Kasumi-1 (cell line): ENCODE measurements at places on chromosomes 11 and 22.

DNA sequence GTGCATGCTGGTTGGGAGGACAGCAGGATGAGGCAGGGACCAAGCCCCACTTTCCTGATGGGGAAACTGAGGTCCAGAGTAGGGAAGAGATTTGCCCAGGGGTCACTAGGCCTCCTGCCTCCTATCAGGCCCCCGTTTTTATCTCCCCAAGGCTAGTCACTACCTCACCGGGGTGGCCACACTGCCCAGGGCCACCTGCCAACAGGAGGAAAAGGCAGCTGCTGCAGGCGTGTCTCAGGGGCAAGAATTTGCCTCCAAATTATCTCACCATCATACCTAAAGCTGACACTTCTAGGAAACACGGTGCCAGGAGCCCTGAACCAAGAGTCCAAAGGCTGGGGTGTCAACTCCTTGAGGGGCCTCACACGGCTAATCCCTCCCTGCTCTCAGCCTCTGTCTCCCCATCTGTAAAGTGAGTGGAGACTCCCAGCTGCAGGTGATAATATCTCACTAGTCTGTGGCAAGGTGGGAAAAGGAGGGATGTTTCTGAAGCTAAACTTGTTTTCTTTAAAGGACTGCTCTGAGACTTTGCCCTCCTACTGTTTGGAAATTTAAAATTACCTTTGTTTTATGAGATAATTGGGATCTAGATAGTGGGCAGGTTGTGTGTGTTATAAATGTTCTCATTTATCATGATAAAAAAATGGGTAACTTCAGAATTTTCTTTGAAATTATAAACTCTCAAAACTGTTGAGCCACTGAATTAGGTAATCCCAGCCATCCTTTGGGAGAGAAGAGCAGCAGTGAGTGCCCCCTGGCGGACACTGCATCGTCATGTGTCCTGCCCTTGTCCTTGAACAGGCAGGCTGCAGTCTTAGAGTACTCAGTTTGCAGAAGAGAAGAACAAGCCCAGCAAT is 60.0 kb downstream of the MYO7A start:
- peak; percentile 83 for DNase-seq

DNA sequence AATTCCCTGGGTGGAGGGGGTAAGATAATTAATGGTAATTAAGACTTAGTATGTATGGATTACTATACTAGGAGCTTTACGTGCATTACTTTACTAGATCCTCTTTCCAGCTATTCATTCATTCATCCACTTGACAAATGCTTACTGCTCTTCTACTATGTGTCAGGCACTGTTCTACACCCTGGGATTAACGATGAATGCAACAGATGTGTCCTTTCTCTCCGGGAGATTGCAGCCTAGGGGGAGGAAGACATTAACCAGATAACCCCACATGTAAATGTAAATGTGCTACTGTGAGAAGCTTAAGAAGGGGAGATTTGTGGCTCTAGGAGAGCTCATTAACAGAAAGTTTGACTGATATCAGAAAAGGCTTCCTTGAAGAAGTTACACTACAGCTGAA is 1.7 kb downstream of the ANKK1 start:
- DNase-seq: no peak

DNA sequence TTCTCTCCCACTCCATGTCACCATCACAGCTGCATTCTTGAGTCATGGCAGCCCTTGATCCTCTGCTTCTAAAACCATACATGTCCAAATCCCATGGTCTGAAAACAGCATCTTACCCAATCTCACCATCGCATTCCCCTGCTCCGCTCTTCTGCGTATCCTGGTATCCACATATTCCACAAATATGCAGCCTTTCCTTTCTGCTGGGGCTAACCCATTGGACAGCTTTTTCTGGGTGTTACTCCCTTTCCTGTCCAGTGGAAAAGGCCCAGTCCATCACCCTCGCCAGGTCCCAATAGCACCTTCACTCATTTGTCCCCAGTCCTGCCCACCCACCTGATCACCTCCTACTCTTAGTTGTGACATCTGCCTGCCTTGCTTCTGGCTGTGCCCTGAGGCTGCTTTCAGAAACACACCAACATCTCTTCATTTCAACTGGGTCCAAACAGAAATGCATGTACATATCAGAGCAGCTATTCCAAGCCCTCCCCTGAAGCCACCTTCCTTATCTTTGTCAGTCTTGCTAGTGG is 237.6 kb upstream of the TBCEL start:
- no peak for DNase-seq

- DNase-seq: no peak
These were observed 87.7 kb upstream of the OPCML start for GRCh38 chr11:133619973-133620372.

DNA sequence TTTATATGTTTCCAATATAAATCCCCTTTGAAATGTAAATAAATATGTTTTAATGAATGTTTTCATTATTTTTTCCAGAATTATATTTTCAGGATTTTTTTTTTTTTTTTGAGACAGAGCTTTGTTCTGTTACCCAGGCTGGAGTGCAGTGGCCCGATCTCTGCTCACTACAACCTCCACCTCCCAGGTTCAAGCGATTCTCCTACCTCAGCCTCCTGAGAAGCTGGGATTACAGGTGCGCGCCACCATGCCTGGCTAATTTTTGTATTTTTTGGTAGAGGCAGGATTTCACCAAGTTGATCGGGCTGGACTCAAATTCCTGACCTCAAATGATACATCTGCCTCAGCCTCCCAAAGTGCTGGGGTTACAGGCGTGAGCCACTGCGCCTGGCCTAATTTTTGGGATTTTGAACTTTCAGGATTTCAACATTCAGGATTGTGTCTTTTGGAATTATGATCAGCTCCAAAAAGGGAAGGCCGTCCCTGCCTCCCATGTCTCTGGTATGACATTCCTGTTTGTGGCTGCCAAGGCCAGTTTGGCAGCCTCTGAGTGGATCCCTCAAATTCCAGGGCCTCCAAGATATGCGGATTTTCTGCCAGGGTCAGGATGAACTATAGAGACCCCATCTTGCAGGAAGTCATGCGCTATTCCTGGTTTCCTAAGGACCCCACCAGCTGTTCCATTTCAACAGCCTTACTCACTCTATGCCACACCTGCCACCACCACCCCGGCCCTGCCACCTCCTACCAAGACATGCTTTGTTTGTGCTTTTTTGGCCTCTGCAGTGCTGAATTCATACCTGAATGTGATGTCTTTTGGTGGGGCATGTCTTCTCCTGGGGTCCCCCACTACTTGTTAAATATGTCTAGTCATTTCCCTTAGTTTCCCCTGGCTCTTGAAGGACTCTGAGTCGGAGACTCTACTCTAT is 21.9 kb upstream of the TMPRSS4 start:
- no peak for DNase-seq

- no peak for DNase-seq
These were observed 482.5 kb upstream of the FAT3 start for GRCh38 chr11:91742155-91742554.

DNA sequence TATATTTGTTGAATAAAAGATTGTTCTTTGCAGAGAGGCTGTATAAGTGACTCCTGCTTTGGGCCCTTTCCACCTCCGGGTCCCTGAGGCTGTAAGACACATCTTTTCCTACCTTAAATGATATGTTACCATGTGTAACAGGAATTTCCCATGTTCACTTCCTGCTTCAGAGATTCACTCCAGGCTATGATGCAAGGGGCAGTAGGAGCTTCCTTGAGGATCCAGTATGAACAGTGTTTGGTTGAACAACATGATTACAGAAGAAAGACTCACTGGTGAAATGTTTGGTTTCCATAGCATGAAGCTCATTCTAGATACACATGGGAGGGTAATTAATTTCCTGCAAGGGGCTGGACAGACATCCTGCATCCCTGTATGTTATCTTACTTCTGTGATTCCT is 25.6 kb upstream of the ZDHHC13 start:
- DNase-seq: no peak

DNA sequence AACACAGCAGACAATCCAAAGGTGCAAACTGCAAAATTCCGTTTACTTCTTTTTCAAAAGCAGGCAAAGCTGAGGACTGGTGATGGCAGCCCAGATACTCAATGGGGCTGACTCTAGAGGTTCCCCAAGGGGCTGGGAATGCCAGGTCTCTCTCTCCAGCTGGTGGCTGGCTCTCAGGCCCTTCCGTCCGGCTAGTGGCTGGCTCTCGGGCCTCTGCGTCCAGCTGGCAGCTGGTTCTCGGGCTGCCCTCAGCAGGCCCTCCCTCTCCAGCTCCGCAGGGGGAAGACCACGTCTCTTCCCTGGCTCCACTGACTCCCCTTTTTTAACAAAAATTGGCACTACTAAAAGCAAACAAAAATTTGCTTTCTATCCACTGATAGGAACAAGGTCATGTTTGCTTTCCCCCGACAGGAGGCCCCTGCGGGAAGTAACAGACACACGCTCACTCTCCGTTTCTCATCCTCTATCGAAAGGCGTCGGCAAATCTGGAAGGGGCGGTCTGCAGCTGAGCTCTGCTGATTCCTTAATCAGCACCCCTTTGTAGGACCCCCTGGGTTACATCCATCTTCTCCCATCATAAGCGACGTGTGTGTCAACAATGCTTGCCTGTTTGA is 381.4 kb downstream of the BRD1 start:
- peak; percentile 30 for DNase-seq

GRCh38 chr11:27839226-27839913 is 139.1 kb upstream of the BDNF start:
- peak; percentile 32 for DNase-seq

DNA sequence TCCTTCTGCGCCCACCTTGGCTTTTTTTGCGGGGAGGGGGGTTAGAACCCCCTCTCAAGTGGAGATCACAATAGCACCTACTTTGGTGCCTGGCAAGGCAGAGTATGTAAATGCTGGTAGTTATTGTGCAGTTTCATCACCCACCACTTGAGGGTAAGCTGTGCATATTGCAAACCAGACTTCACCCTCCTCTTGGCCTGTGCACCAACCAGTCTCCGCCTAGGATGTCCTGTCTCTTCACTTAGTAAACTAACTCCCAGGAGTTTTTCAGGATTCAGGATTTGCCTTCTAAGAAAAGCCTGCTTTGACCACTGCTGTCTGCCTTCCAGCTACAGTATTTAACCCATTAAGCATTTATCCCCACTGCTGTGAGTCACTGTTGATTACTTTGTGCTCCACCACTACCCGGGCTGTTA is 2.0 kb upstream of the UBXN1 start:
- peak; percentile 83 for DNase-seq

GRCh38 chr11:83449338-83449913 is 163.3 kb upstream of the CCDC90B start:
- no peak for DNase-seq

DNA sequence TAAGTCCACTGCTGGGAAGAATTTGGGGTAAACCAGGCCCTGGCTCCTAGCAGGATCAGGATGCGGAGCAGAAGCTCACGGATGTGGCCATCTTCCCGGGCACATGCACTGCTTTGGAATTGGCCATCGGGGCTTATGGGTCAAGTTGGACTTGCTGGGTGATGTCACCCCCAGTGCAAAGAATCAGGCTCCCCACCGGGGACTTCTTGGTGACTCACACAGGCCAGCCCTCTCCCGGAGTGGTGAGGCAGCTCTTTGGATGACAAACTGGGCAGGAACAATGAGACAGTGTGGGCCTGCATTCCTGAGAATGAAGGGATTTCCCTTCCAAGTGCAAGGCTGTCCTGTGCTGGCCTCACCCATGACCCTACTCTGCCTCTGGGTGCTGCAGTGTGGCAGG is 128.8 kb upstream of the ANO1 start:
- no peak for DNase-seq

DNA sequence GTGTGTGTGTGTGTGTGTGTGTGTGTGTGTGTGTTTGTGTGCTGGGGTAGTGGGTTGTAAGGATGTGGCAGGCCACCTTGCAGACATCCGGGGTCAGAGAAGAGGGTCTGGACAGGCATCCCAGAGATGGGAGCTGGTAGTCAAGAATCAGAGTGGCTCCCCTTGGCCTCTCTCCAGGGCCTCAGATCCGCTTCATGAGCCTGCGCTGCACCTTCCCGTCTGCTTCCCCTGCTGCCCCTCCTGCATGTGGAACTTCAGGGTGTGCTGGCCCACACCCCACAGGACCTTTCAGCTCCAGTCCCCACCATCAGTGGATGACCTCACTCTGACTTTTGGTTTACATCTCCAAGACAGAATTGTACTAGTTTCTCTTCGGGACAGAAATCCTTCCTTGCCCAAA is 31.2 kb downstream of the TREH start:
- no peak for DNase-seq

GRCh38 chr11:45133878-45134277 is 12.6 kb upstream of the PRDM11 start:
- no peak for DNase-seq

GRCh38 chr11:73538381-73538872 is 59.5 kb downstream of the FAM168A start:
- DNase-seq: peak; percentile 85

- DNase-seq: no peak
These were observed 47.5 kb downstream of the PAMR1 start for GRCh38 chr11:35477901-35478300.

- no peak for DNase-seq
These were observed 601.8 kb downstream of the INSC start for GRCh38 chr11:15716550-15716949.

- DNase-seq: no peak
These were observed 34.5 kb downstream of the CSTPP1 start for GRCh38 chr11:46970913-46971625.

- peak; percentile 72 for DNase-seq
These were observed 1.4 kb upstream of the TNNI2 start for GRCh38 chr11:1837171-1838076.

DNA sequence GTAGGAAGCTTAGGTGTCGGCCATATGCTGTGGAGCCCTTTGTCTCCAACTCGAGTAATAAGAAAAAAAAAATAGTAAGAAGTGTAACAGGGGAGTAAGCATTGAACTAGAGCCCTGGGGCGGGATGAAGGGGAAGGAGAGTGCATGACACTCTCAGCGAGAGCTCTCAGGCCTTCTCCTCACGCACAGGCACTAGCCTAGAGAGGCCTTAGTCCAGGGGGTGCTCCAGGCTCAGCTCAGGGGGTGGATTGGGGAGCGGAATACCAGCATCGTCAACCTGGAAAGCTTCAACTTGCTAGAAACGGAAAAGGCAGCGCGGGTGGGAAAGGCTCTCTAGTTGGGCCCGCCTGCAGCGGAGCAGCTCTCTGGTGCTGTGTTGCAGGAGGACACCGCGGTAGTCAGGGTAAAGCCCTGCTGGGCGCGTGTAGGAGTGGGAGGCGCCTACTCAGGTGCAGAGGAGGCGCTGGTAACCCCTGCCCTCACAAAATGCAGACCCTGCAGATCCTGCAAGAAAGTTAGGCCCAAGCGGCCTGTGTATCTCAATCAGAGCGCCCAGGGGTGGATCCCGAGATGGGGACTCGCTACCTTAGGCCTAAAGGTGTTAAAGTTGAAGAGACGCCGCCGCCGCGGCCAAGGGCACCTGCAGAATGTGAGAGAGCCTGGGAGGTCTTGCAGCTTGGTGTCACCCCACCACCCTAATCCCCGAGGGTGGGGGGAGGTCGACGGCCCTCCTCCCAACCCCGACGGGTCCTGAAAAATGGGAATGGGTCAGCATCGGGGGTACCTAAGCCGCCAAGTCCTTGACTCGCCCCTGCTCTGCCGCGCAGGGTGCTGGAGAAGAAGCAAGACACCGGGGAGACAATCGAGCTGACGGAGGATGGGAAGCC is 2.8 kb downstream of the SLC17A6 start:
- no peak for DNase-seq

GRCh38 chr22:30028731-30029130 is 51.5 kb upstream of the HORMAD2 start:
- DNase-seq: no peak

- DNase-seq: no peak
These were observed 3.3 kb upstream of the KCNJ11 start for GRCh38 chr11:17391493-17392355.

GRCh38 chr11:11845071-11845470 is 3.3 kb downstream of the USP47 start:
- no peak for DNase-seq
